ENCODE measurements at places on chromosomes 7 and 10. TPM values are rescaled to one million over a fixed set of nuclear protein-coding genes. Genes with fewer than 3 reads are reported as not detected.

- DNase-seq, result no peak
Measured at GRCh38 chr10:119115926-119116325, 12.0 kb downstream of the DENND10 start.

GRCh38 chr7:99030457-99030856, 113.5 kb downstream of the SMURF1 start:
- no peak for DNase-seq

The APBB1IP gene
- total RNA-seq, result 14.8 TPM

- DNase-seq, result peak; percentile 46
Measured at GRCh38 chr10:58217612-58218011, 50.1 kb downstream of the IPMK start.

The KCNMA1 gene
- total RNA-seq, result 77.8 TPM

GRCh38 chr7:6433784-6434615, 13.8 kb downstream of the DAGLB start:
- DNase-seq, result peak; percentile 1

The MAPK8 gene
- 55.7 TPM for total RNA-seq

- peak; percentile 90 for DNase-seq
Measured at GRCh38 chr7:158431941-158432347, 155.7 kb downstream of the PTPRN2 start.

- peak; percentile 25 for DNase-seq
Measured at GRCh38 chr10:44589181-44589943, 204.5 kb upstream of the CXCL12 start.

The KLF14 gene
- not detected for total RNA-seq

The LIPF gene
- total RNA-seq, result not detected

The CYP2C19 gene
- total RNA-seq, result not detected

DNA sequence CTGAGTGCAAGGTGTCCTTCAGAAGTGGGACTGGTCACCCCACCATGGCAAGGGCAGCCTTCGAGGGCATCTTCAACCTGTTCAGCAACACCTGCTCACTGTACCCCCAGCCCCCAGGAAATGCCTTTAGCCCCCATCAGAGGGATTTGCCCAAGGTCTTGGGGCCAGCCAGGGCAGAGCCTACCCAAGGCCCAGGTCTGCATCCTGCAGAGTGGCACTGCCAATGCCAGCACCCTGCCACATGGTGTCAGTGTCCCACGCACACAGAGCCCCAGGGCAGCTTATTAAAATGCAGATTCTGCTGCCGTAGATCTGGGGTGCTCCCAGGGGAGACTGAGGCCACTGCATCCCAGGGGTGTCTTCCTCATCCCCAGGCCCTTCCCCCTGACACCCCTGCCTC, 106.2 kb upstream of the KCTD7 start:
- DNase-seq, result peak; percentile 66

GRCh38 chr10:72250666-72251065, 23.1 kb upstream of the DDIT4 start:
- DNase-seq, result peak; percentile 92

The SCIN gene
- total RNA-seq, result 4.7 TPM
